ENCODE measurements at places on chromosomes 12 and 14.

- no peak for DNase-seq
Observed at GRCh38 chr12:69099201-69099837, 140.1 kb upstream of the CPSF6 start.

GRCh38 chr14:91987192-91987591, 39.7 kb upstream of the FBLN5 start:
- no peak for DNase-seq

DNA sequence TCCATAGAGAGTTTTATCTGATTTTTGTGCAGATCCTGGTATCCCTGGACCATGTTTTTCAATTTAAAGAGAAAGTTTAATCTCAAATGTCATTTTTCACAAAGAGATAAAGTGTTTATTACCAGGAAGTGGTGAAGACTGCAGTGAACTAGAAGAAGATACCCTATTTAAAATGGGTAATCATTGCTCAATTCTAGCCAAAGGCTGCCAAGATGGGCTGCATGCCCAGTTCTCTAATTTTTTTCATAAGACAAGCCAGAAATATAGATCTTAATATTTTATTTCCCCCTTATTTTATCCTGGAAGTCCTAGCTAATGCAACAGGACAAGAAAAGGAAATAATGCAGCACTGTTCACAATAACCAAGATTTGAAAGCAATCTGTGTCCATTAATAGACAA, 343.5 kb downstream of the PCNX1 start:
- DNase-seq = no peak

- no peak for DNase-seq
Observed at GRCh38 chr12:81224626-81225025, 146.7 kb downstream of the ACSS3 start.

- DNase-seq = no peak
Observed at GRCh38 chr14:76760331-76761135, 735 bp upstream of the VASH1 start.

DNA sequence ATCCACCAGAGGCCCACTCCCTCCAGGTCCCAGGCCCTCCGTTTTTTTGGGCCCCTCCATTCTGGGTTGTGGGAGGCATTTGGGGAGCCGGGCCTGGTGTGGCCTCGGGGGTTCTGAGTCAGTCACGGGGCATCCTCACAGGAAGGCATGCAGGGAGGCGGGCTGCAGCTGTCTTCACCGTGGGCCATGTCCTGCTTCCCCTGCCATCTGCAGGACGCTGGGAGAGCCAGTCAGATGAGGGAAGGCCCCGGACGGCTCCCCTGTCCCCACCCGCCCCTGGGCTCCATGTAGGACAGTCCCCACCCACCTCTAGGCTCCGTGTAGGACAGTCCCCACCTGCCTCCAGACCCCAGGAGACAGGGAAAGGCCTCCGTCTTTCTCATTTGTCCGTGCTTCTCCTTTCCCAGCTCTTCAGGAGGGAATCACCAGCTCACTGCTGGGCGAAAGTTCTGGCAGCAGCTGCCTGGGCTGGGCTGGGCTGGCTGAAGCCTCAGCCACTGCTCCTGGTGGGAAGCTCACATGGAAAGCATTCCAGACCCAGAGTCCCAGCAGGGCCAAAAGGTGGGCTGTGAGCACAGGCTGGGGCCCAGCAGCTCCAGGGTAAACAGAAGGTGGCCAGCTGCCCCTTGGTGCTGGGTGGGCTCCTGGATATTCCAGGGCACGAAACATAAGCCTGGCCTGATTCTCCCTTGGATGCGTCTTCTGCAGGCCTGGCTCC, 217.8 kb downstream of the KIF26A start:
- DNase-seq = no peak

- no peak for DNase-seq
Observed at GRCh38 chr12:108000111-108000510, 129.0 kb upstream of the WSCD2 start.

DNA sequence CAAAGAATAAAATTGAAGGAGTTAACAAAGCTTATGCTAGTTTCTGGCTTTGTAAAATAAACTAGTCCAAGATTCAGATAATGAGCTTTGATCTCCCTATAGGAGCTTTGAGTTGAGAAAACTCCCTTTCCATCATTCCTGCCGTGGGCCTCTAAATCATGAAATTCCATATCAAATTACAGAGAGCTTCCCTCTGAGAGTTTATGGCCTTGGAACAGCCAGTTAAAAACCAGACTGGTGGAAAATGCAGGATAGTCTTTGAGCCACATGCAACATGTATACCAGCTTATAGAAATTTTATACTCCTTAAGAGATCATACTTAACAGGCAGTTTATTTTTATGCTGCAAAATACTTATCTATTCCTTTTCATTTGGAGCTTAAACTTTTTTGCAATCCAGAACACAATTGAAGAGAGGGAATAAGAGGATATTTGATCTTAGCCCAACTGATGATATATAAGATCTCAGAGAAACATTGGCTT, 175.8 kb upstream of the ATP2B1 start:
- DNase-seq = no peak

GRCh38 chr12:111340231-111340630, 28.7 kb downstream of the PHETA1 start:
- no peak for DNase-seq

GRCh38 chr12:113061061-113061694, 4.6 kb downstream of the DTX1 start:
- no peak for DNase-seq
